H1 (cell line): ENCODE measurements at places on chromosomes 1 and 21.

- no peak for DNase-seq
These were observed 717 bp downstream of the YBX1 start for GRCh38 chr1:42682739-42683531.

- DNase-seq = no peak
These were observed 318.1 kb downstream of the USP25 start for GRCh38 chr21:16047904-16048303.

GRCh38 chr1:156113282-156113950 lies 1.1 kb upstream of the LMNA start:
- no peak for DNase-seq

DNA sequence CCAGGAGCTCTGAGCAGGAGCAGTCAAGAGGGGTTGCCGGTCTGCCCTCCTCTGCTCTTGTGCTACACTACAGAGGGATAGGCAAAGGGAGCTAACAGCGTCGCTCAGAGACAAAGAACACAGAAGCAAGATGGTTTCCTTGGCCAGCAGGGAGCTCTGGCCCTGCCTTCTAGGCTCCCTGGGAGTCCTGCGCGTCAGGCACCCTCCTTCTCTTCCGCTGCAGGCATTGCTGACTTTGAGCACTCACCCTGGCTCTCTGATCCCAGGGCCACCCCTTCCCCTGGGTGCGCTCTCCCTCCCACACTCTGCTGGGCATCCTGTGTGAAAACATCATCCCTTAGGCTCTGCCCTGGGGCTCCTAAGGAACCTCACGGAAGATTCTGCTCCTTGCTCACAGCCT lies 489 bp downstream of the TNNI1 start:
- no peak for DNase-seq

GRCh38 chr1:236868625-236869467 lies 73.8 kb downstream of the MTR start:
- peak; percentile 27 for DNase-seq

DNA sequence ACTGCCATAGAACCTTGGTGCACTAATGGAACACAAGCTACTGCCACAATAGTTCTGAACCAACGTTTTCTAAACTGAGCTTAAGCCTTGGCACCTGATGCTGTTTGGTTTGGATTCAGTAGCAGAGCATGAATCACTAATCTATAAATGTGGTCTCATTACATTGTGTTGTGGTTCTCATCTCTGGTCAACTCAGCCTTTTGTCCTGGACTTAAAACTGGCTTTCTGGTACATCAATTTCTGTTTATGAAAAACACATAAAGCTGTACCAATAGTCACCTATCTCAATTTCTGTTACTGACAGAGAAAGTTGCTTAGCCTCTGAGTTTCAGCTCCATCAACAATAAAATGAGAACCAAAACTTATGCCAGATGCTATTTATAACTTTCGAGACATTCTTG lies 197.5 kb upstream of the KIAA0040 start:
- DNase-seq = no peak

GRCh38 chr1:211261229-211261628 lies 2.1 kb downstream of the RCOR3 start:
- DNase-seq = no peak

DNA sequence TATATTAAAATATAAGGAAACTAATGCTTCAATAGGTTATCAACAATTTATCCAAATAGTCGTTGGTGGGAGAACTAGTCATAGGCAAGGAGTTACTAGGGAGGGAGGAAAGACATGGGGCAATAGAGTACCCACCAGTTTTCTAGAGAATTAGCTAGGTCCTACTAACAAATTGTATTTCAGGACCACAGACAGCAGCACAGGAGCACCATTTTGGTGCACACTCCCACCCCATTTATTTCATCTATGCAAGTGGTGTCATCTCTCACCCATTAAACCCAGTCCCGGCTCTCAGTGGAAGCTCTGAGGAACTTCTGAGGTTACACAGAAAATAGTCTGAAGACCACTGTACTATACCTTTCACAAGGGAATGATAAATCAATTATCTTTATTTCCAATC lies 89.0 kb upstream of the BCAR3 start:
- DNase-seq = no peak

DNA sequence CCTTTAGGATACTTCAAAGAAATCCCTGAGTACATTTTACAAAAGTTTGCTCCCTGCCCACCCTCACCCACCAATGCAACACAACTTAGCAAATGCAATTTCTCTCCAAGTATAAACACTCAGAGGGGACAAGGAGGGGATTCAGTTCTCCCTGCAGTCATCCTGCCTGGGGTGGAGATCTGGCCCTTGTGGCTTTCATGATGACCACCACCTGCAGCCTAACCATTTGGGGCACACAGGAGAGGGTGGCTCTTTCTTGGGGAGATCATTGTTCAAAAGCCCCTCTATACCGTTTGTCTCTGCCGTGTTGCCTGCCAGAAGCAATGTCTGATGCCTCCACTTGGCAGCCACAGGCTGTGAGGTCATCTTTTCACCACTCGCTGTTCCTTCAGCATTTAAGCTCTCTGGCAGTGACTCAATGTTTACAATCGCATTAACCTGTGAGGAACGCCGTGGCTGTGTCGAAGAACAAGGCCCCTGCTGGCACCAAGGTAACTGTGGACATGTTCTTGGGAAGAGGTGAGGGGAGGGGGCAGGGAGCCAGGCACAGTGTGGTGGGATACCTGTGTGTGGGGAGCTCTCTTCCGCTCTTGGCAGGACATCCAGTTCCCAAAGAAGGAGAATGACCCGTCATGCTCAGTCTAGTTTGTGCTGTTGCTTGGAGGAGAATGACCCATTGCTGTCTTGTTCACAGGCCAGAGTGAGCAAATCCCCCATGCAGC lies 103.9 kb upstream of the DUSP10 start:
- no peak for DNase-seq

DNA sequence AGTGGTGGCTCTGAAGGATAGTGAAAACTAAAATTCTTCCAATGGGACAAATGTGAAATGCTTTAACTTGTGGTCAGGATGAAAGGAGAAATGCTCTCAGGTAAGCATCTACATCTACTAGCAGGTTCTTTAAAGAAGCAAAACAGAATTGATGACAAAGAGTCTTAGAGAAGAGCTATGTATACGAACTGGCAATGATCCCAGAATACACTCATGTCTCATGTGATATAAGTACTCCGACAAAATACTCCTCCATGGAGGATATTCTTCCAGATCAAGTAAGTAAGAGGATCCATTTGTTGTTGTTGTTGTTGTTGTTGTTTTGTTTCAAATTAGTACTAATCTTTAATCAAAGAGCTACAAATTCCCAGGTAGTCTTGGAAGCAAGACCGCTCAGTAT lies 174.0 kb upstream of the ATP1B1 start:
- DNase-seq = no peak

GRCh38 chr1:171081763-171082201 lies 8.9 kb upstream of the FMO3 start:
- no peak for DNase-seq

GRCh38 chr1:93152835-93153234 lies 27.4 kb downstream of the TMED5 start:
- no peak for DNase-seq

DNA sequence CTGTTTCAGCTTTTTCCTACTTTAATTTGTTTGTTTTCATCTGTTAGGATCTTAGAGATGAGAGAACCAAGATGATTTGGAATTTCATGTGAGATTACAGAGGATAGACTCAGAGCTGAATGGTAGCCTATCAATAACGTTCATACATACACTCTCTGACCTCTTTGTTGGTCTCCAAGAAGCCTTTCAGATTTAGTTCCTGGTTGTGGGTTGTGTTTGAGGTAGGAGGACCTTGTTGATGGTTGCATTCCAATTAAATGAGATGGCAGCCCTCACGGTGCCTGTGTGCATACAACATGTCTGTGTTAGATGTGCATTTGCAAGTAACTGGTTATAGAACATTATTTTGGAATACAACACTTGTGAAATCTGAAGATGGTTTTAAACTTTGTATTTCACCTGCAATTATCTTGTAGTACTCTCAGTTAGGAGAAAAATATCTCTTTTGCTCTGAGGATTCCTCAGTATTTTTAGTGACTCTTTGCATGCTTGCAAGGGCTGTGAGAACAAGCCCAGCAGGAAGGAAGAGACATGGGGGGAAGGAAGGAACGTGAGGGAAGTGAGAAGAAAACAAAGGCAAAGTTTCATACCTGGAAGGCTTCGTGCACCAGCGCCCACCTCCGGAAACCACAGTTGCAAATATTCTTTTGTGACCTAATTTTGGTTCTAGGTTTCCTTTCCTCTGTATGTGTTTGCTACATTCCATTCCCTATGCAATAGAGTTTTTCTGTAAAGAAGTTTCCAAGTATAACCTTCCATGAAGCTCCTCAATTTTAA lies 291.8 kb downstream of the DISC1 start:
- no peak for DNase-seq

DNA sequence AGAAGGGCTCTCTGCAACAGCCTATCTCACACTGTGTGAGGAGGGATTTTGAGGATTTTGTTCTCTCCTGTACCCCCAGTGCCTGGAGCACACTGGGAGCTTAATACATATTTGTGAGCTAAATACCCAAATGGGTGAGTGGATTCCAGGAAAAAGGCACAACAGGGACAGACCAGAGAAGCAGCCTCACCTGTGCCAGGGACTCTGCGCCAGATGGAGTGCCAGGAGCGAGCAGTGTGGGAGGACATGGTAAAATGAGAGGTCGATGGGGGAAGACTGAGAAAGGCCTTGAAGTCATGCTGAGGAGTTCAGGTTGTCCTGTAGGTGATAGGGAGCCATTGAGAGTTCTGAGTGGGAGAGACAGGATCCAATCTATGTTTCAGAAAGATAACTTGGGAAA lies 11.0 kb upstream of the KCNA2 start:
- no peak for DNase-seq

DNA sequence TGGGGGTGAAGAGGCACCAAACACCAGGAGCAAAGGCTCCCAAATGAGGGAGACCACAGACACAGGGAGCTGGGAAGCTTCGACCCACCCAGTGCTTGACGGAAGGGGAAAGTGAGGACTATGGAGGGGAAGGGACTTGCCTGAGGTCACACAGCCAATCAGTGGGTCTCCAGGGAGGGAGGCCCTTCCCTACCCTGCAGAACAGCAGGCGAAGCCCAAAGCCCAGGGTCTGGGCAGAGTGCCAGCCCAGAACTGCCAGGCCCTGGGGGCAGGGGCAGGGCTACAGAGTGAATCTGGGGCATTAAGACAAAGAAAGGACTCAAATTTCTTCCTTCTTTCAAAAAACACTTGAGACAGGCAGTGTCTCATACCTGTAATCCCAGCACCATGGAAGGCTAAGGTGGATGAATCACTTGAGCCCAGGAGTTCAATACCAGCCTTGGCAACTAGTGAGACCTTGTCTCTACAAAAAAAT lies 45.5 kb upstream of the ECE1 start:
- no peak for DNase-seq

GRCh38 chr1:13706046-13706445 lies 6.1 kb downstream of the PRDM2 start:
- no peak for DNase-seq

DNA sequence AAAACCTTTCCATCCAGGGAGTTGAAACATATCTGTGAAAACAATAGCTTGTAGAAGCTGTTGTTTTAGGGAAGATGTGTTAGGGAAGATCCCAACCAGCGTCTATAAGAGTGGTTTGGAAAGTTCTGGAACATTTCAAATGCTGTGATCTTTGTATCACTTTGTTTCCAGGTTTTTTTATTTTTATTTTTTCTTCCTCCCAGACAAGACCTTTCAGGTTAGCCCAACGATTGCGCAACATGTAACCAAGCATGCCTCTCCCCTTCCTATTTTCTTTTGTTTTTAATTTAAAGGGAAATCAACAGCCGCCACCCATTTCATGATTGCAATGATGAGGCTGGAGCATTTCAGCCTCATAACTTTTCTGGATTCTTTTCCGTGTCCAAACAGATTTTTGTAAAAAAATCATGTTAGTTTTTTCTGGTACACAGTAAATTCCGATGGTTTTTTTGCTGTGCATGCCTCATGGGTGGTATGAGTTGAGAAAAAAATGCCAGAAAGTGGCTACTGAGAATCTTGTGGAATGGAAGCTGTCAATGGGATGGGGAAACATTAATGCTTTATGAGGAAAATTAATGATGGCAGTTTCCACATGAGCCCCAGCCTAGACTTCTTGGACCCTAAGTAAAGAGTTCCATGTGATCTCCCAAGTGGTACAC lies 109.3 kb downstream of the RUNX1 start:
- DNase-seq = no peak

GRCh38 chr21:14584357-14585095 lies 38.4 kb upstream of the SAMSN1 start:
- no peak for DNase-seq

DNA sequence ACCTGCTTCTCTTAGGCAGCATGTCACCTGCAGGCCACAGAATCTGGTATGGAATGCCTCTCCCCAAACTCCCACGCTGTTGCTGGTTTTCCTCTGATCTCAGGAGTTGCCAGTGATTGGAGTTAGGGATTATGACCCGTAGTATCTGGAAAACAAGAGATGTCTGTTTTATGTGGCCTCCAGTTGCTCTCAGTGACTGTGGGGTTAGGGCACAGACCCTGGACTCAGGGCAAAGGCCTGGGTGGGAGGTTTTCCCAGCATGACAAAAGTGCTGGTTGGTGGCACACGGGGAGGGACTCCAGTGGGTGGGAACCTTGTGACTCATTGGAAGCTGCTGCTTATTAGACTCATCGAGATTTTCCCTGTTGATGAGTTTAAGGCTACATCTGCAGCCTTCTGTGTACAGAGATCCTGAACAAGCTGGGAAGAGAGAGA lies at the start of gene NR1I3:
Gene NR1I3 (minus strand): TSS at position 165 of the 435 bp plus-strand sequence. CDS start 1,638 bp downstream, outside the sequence.
- no peak for DNase-seq

- DNase-seq = no peak
These were observed 22.6 kb downstream of the RIPK4 start for GRCh38 chr21:41744028-41744930.

DNA sequence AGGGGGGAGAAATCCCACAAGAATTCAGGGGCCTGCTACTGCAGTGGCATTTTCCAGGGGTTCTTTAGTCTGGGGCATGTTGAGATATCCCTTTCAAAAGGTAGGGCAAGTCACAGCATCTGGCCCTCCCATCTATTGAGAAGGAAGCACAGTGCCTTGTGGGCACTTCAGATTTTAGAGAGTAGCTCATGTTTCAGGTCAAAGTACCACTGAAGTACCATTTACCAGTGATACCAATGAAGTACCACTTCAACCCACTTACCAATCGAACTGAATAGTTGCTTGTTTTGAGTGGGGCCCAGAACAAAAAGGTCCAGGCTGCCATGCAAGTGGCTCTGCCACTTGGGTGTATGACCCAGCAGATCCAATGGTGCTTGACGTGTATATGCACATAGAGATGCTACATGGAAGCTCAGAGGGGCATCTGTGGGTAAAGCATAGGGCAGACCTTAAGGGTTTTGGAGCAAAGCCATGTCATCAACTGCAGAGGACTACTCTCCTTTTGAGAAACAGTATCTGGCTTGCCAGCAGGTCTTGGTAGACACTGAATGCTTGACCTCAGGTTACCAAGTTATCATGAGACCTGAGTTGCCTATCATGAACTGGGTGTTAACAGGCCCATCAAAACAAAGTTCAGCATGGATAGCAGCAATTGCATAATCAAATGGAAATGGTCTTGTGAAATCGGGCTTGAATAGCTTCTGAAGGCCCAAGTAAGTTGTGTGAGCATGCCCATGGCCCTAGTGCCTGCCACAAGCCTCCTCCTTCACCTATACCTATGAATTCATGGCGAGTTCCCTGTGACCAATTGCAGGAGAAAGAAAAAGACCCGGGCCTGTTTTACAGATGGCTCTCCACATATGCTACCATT lies 23.5 kb downstream of the PLA2G2D start:
- no peak for DNase-seq

- DNase-seq = no peak
These were observed 39.7 kb downstream of the DNTTIP2 start for GRCh38 chr1:93839307-93839706.

GRCh38 chr21:31409831-31410487 lies 65.9 kb upstream of the TIAM1 start:
- no peak for DNase-seq

GRCh38 chr1:37919277-37919676 lies 27.6 kb downstream of the INPP5B start:
- DNase-seq = no peak
